ENCODE measurements at places on chromosomes 1 and 21.

DNA sequence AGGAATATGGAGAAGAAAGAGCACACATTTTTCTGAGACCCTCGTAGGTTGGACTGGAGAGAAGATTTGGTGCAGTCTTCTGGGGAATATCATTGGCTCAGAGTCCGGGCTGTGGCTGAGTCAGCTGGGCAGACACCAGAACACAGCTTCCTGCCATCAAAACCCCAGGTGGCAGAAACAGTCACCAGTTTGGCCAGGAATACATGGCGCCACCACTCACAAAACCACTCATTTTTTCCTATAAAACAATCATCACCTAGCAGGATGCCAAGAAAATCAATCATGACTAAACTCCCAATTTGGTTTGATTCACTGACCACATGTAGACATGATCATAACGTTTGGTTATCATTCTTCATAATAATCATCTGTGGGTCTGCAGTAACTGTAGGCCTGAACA, 178.1 kb upstream of the PBX1 start:
- DNase-seq: no peak

DNA sequence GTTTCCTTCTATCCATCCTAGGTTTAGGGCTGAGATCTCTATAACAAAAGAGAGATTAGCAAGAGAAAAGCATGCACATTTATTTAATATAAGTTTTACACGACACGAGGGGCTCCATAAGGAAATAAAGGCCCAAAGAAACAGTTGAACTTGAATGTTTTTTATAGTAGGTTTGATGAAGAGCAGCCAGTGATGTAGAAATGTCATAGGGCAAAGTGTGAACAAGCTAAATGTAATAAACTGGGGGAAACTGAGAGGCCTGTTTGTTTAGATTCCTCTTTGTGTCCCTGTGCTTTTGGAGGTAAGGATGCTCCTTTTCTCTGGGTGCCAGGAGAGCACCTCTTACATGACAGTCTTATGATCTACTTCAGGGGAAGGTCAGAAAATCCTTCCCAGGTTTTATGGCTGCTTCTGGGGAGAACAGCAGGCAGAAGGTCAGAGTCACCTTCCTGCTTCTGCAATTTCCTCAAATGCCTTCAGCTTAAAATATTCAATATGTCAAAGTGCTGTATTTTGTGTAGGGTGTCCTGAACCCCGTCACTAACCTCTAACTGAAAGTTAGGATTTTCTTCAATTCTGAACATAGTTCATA, 9.5 kb upstream of the HORMAD1 start:
- no peak for DNase-seq

GRCh38 chr21:40272037-40272436, 404.8 kb downstream of the PCP4 start:
- DNase-seq: no peak

GRCh38 chr1:90919900-90920299, 101.9 kb downstream of the ZNF644 start:
- no peak for DNase-seq

- peak; percentile 70 for DNase-seq
Observed at GRCh38 chr1:205287767-205288559, 33.6 kb downstream of the NUAK2 start.

- DNase-seq: no peak
Observed at GRCh38 chr1:165570078-165570477, 26.3 kb downstream of the LRRC52 start.

- no peak for DNase-seq
Observed at GRCh38 chr1:88982055-88982454, 10.4 kb downstream of the KYAT3 start.

- DNase-seq: no peak
Observed at GRCh38 chr1:31575369-31576140, 760 bp upstream of the TINAGL1 start.

DNA sequence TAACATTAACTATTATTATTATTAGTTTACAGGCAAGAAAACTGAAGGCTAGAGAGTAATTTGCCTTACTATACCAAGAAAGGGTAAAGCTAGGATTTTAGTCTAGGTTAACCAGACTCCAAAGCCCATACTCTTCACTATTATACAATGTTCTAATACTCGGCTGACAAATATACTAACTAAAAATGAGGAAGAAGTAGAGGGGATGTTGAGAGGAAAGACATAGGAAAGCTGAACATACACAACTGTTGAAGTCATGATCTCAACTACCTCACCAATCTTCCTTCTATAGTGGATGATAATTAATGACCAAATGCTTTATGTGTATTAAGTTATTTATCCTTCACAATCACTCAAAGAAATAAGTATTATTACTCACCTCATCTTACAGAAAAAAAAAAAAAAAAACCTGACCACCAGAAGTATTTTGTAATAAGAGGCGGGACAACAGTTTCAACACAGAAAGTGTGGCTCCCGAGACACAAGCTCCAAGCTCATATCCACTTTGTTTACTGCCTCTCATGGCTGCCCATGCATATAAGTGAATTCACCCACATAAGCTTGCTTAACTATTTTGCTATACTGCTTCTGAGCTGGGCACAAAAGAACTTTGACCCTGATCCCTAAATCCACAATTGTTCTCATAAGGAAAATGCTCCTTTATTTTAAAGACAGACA, 78.0 kb downstream of the USP1 start:
- no peak for DNase-seq

DNA sequence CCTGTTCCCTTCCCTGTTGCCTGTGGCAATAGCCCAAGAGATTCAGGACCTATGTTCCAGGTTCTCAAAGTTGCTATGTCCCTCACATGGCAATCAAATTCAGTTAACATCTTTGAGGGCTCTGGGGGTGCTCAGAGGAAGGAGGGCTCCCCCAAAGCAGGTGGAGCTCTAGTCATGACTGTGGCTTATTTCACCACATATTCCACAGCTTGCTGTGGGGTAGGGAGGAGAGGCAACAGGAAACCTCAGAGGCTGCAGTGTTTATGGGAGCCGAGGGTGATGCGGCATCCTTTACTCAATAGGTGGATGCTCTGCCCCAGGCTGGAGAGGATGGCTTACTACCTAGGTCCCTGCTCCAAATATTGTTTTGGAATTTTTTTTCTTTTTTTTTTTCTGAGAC, 1.2 kb upstream of the MKNK1 start:
- no peak for DNase-seq

GRCh38 chr21:32861866-32862265, 90.3 kb upstream of the PAXBP1 start:
- DNase-seq: no peak

All from stimulated activated CD4-positive, alpha-beta T cell treated with anti-CD3 and anti-CD28 coated beads, TNF-alpha, amount 100 ng/mL, for 48 hours (primary cell).